Urinary bladder (tissue), 4 donors: ENCODE measurements at places on chromosomes 1 and 21. TPM values are rescaled to one million over a fixed set of nuclear protein-coding genes. Genes with fewer than 3 reads are reported as not detected.

TFF3 gene
- 9.9 TPM for polyA plus RNA-seq

KIF14 gene
- 0.09 TPM for polyA plus RNA-seq

FAM72C gene
- 0.16 TPM for polyA plus RNA-seq

LCE6A gene
- polyA plus RNA-seq = not detected
